ENCODE measurements at places on chromosomes 12 and 14.

DNA sequence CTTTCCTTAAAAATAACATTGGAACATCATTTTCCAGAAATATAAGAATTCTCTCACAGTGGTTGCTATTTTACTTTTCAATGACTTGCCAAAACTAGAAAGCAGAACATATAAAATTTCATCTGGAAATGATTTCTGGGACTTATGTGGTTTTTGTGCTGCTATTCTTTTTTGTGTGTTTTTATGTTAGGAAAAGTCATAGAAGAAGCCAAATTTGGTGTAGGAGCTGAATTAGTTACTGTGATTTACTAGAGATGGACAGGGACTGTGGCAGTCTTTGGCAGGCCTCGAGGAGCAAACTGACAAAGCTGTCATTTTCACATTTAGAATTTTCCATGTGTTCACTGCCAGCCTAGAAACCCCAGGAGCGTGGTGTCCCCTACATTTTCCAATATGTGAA is 38.3 kb upstream of the LDHB start:
- no peak for DNase-seq

GRCh38 chr14:38593476-38593875 is 337.6 kb upstream of the CLEC14A start:
- no peak for DNase-seq

- DNase-seq, result no peak
Measured at GRCh38 chr14:89578156-89578555, 161.1 kb upstream of the FOXN3 start.

- DNase-seq, result no peak
Measured at GRCh38 chr14:85010186-85010585, 519.8 kb upstream of the FLRT2 start.

DNA sequence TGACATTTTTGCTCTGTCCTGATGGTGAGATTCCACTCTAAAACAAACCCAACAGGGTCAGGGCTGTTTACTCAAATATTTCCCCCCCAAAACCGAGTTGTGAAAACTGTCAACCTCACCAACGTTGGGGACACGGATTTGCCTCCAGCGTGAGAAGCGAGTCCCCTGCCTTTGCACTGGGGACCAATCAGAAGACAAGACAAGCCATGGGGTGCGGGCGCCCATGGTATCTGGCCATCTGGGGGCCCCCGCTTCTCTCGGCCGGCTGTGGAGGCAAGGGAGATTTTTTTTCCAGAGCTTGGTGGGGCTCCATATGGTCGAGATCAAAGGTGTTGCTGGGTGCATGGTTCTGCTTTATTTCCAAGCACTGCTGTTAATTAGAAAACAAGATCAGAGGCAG is 272.1 kb downstream of the BCL11B start:
- DNase-seq, result no peak

DNA sequence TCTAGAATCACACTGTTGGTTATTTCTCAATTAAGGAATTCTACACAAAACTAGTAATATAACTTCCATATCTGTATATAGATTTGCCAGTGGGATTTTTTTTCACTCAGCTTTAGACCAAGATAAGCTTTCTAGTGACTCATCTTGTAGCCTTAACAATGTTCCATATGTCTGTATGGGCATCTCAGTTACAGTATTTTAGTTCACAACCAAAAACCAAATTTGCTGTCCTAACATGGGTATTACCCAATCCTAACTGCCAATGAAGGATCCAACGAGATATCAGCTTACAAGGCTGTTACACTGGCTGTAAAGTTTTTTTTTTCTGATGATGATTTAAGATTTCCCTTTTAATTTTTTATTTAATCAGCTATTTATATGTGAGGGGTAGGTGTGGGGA is 31.5 kb upstream of the KRR1 start:
- no peak for DNase-seq

- no peak for DNase-seq
Measured at GRCh38 chr14:72640911-72641485, 252.9 kb downstream of the DPF3 start.

DNA sequence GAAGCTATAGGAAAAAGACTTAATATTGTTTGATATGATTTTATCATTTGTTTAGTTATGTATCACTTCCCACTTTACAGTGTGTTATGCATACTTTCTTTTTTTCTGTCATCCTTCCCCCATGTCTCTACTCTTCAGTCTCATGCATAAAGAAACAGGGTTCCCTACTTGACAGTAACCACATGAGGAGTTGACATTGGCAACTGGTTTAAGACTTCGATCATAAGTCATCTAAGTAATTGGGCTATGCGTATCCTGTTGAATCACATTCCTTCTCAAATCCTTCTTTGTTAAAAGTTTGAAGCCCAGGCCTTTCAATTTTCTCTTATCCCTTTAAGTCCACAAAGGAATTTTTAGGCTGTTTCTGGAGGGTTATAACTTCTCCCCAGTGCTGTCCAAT is 358.7 kb downstream of the RAD51B start:
- no peak for DNase-seq

GRCh38 chr14:38129705-38130104 is 78.0 kb upstream of the SSTR1 start:
- no peak for DNase-seq

DNA sequence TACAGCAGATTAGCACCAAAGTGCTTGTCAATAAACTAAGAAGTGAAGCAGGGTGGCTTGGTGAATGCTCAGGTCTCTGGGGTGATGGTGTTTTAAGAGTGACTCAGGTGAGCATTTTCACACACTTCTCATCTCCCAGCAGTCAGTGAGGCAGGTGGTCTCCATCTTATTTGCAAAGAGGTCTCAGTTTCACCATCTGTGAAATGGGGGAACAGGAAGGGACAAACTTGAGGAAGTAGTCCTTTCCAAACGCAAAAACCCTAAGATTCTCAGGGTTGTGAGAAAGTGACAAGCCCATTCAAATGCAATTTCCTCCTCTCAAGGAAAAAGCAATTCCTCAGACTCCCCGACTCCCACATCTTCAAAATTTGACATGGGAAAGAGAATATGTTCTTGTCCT is 54.1 kb downstream of the CMKLR1 start:
- DNase-seq, result no peak

GRCh38 chr12:130672089-130672820 is 43.8 kb downstream of the RIMBP2 start:
- DNase-seq, result no peak

DNA sequence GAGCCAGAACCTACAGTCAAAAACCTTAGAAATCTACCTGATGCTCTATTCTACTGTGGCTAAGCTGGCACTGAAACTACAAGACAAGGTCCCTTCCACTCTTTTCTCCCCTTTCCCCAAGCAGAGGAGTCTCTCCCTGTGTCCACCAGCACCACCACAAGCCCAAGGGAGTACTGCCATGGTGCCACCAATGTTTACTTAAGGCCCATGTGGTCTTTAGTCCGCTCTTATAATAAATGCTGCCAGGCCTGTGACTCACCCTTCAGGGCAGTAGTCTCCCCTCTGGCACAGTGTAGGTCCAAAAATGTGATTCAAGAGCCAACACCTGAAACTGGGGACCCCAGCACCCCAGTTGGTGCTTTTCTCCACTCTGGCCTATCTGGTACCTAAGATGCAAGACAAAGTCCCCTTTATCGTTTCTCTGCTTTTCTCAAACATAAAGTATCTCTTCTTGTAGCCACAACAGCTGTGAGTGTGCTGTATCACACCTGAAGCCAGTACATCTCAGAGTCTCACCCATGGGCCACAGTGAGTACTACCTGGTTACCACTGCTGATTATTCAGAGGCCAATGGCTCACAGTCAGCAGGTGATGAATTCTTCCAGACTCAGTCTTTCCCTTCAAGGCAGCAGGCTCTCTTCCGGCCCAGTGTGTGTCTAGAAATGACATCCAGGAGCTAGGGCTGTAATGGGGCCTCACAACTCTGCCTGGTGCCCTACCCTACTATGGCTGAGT is 29.3 kb downstream of the SLC38A2 start:
- DNase-seq, result no peak

DNA sequence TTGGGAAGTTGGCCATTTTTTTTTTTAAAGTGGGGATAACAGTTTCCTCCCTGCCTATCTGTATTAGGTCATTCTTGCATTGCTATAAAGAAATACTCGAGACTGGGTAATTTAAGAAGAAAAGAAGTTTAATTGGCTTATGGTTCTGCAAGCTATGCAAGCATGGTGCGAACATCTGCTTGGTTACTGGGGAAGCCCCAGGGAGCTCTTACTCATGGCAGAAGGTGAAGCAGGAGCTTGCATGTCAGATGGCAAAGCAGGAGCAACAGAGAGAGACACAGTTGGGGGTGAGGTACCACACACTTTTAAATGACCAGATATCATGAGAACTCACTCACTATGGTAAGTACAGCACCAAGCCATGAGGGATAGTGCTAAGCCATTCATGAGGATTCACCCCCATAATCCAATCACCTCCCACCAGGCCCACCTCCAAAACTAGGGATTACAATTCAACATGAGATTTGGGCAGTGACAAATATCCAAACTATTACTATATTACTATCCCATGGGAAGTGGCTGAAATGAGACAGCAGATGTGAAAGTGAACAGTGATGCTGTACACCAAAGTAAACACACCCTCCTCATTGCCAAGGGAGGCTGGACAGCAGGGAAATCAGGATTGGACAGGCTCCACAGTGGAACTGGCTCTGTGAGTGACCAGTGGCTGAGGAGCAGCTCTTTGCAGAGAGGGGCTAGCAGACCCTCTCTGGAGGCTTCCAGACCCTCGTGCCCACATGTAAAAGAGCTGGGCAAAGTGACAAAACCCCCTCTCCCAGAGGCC is 40.5 kb downstream of the CRACR2A start:
- no peak for DNase-seq

- DNase-seq, result no peak
Measured at GRCh38 chr14:44463356-44464004, 43.6 kb downstream of the FSCB start.

DNA sequence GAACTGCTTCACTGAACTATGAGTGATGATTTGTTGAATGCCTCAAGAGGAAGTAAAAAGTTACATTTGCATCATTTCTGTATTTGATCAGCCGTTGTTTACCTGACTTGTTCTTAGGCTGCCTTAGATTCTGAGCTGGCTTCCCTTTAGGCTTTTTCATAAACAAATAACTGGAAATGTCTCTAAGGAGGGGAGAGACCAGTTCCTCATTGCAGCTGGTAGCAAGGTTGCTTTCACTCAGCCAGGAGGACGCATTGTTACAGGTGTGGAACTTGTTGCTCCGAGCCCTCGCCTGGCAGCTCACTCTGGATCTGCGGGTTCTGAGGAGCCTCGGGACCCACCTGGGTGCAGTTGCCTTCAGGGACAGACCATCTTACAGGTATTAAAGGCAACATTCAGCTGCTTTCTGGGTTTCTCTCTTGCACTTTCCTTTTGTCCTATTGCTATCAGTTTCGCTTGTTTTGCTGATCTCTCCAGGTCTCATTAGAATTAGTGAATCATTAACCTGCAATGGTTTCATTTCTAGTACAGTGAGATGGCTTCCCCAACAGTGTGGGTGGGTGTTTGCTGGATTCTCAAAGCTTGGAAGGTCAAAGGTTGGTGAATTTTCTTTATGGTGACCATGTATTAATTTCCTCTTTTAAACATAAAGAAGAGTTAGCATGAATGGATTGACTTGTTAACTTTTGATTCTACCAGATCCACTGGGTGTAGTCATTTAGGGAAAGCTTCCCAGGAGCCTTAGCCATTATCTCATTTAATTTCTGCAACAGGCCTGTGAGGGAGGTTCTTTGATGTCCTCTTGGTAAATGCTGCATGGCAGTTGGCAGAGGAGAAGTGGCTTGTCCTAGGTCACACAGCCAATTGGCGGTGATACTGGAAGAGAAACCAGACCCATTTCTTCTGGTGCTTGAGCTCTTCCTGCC is at the start of gene PLEKHG7:
TSS of gene PLEKHG7 (plus strand) at position 236 of the 926 bp plus-strand sequence. CDS start 3,643 bp downstream, outside the sequence.
- DNase-seq, result no peak

GRCh38 chr12:54378796-54379397 is 5.6 kb downstream of the ZNF385A start:
- no peak for DNase-seq

GRCh38 chr14:34568803-34569202 is 29.3 kb upstream of the EAPP start:
- no peak for DNase-seq

- no peak for DNase-seq
Measured at GRCh38 chr12:69996722-69997121, 171.7 kb downstream of the MYRFL start.

GRCh38 chr12:115632308-115632707 is 645.2 kb downstream of the MED13L start:
- DNase-seq, result no peak

GRCh38 chr12:63940310-63941005 is 96.0 kb downstream of the SRGAP1 start:
- DNase-seq, result no peak

DNA sequence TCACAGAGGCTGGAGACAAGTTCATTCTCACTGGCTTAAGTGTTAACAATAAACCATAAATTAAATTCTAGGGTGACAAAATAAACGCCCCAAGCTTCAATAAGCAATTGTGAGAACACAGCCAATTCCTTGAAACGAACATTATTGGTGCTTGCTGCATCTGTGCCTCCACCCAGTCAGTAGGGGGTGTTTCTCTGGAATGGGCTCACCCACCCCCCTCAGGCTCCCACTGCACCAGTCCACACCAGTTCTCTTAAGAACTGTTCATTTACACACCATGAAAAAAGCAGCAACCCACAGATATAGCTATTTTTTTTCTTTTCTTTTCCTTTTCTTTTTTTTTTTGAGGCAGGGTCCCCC is 34.7 kb downstream of the CDC42BPB start:
- no peak for DNase-seq

- no peak for DNase-seq
Measured at GRCh38 chr14:105666420-105666819, 140.0 kb downstream of the TMEM121 start.

DNA sequence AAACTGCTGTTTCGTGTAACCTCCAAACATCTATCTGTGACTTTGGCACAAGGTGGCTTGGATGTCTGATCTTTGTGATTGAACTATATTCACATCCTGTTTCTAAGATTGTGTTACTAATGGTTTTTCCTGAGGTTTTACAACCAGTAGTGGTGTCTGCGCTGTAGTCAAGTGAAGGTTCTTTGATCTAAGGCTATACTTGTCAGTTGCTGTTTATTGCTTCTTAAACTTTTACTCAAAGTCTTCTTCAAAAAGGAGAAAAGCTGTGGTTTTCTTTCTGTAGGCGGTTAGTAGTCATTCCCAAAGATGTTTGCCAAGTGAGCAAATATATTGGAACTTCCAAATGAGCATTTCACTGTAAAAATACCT is 12.3 kb upstream of the CALM1 start:
- DNase-seq, result no peak

DNA sequence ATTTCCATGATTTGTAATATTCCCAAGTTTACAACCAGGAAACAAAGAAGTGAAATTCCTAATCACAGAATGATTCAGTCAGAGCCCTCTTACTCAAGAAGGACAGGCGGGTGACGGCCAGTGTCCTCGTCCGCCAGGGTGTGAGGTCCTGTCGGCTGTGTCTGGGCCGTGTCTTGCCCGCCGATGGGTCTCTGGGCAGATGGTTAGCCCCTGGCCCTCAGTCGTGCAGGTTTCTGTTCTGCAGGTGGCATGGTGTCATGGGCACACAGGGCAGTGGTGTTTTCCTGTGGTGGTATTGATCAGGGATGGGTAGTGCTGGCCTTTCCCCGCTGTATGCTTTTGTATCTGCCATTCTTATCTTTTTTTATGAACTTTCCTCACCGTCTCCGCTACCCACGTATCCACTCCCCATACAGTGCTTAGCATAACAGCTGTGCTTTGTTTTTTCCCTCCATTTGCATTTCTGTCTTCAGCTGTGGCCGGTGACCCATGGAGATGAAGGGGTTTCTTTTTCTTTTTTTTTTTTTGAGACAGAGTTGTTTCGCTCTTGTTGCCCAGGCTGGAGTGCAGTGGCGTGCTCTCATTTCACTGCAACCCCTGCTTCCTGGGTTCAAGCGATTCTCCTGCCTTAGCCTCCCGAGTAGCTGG is 100.7 kb downstream of the TSPAN9 start:
- no peak for DNase-seq

- DNase-seq, result no peak
Measured at GRCh38 chr14:58245562-58245961, 919 bp downstream of the PSMA3 start.

- no peak for DNase-seq
Measured at GRCh38 chr14:101005447-101005846, 101.9 kb upstream of the RTL1 start.

All from activated gamma-delta T cell treated with anti-CD3 and anti-CD28 coated beads, Interleukin-2, amount 50 U/mL, for 16 hours (primary cell).